A549 (cell line): ENCODE measurements at places on chromosomes 13 and 19. TPM values are rescaled to one million over a fixed set of nuclear protein-coding genes. Genes with fewer than 3 reads are reported as not detected.

- no peak for DNase-seq
Measured at GRCh38 chr19:13487985-13488384, 18.3 kb downstream of the CACNA1A start.

F10 gene
- polyA plus RNA-seq = not detected in 3 replicates

OR7A5 gene
- polyA plus RNA-seq = not detected in 3 replicates

ZNF441 gene
- 0.01 TPM in 1 of 3 replicates, not detected in the others for polyA plus RNA-seq
